Suprapubic skin (tissue), 4 donors: ENCODE measurements at places on chromosomes 3 and 15. TPM values are rescaled to one million over a fixed set of nuclear protein-coding genes. Genes with fewer than 3 reads are reported as not detected.
A peak's percentile ranks its signal among the peaks of the same experiment; 100 is the strongest.

The TMIE gene
- total RNA-seq = 0.59 TPM

GRCh38 chr15:32641517-32642059 lies at the start of gene SCG5:
Gene SCG5 (plus strand): TSS chr15:32641710. CDS start chr15:32643593, 1,883 bp downstream.
- H3K27me3 ChIP-seq = peaks cover 6% of the 10 kb centered on the region
- peak within 1 kb of the TSS; percentile 23 for H3K4me3 ChIP-seq
- H3K36me3 ChIP-seq = no peaks in the 10 kb centered on the region
- no peak within 1 kb of the TSS for H3K27ac ChIP-seq
- DNase-seq = no peak

GRCh38 chr3:56799251-56799882 lies 2.4 kb downstream of the ARHGEF3 start:
- no peaks in the 10 kb centered on the region for H3K27me3 ChIP-seq
- DNase-seq = no peak
- H3K36me3 ChIP-seq = no peaks in the 10 kb centered on the region
- peaks cover 58% of the 10 kb centered on the region for H3K4me1 ChIP-seq
- H3K4me3 ChIP-seq = peak overlapping the region; percentile 39

The UROC1 gene
- not detected for total RNA-seq

DNA sequence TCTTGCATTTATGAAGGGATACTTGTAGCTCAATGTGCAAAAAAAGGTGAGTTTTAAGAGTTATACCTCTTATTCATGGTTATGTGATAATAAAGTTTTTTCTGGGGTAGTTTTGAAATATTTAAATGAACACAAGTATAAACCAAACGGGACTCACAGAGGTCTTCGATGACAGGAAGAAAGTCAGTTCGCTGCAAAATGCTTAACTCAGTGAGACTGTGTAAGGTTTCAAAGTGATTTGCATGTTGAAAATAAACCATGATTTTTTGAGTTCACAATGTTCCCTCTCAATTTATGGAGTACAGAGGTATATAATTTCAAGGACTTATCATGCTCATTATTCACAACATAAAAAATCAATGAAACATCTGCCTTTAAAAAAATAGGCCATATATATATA lies 36.3 kb upstream of the MYH15 start:
- H3K4me3 ChIP-seq = no peak overlapping the region
- DNase-seq = no peak
- H3K36me3 ChIP-seq = no peaks in the 10 kb centered on the region
- H3K27me3 ChIP-seq = no peaks in the 10 kb centered on the region

GRCh38 chr3:141253326-141253725 lies 21.7 kb downstream of the PXYLP1 start:
- no peaks in the 10 kb centered on the region for H3K27me3 ChIP-seq
- H3K27ac ChIP-seq = no peak overlapping the region
- no peaks in the 10 kb centered on the region for H3K36me3 ChIP-seq

DNA sequence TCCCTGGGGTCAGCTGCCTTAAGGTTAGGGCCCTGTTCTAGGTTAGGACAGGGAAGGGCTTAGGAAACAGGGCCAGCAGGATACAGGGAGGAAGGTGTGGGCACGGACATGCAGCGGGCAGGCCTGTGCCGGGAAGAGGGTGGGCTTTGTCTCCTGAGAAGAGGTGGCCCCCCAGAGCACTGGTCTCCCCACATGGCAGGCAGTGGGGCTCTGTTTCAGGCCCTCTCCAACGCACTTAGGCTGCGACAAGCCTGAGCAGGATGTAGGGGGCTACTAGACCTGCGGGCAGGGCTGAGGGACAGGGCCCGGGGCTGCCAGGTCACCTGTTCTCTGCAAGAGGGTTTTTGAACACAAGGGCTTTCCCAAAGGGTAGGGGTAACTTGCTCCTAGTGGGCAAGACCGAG lies 33.5 kb downstream of the KLF13 start:
- peak overlapping the region; percentile 91 for H3K27ac ChIP-seq
- peaks cover 99% of the 10 kb centered on the region for H3K4me1 ChIP-seq
- H3K36me3 ChIP-seq = peaks cover 3% of the 10 kb centered on the region

- H3K4me1 ChIP-seq = peaks cover 51% of the 10 kb centered on the region
- no peaks in the 10 kb centered on the region for H3K27me3 ChIP-seq
- DNase-seq = no peak
These were observed 21.2 kb downstream of the STARD5 start for GRCh38 chr15:81302701-81303109.

The IGF2BP2 gene
- 7.6 TPM for total RNA-seq

The MFN1 gene
- total RNA-seq = 97.0 TPM

DNA sequence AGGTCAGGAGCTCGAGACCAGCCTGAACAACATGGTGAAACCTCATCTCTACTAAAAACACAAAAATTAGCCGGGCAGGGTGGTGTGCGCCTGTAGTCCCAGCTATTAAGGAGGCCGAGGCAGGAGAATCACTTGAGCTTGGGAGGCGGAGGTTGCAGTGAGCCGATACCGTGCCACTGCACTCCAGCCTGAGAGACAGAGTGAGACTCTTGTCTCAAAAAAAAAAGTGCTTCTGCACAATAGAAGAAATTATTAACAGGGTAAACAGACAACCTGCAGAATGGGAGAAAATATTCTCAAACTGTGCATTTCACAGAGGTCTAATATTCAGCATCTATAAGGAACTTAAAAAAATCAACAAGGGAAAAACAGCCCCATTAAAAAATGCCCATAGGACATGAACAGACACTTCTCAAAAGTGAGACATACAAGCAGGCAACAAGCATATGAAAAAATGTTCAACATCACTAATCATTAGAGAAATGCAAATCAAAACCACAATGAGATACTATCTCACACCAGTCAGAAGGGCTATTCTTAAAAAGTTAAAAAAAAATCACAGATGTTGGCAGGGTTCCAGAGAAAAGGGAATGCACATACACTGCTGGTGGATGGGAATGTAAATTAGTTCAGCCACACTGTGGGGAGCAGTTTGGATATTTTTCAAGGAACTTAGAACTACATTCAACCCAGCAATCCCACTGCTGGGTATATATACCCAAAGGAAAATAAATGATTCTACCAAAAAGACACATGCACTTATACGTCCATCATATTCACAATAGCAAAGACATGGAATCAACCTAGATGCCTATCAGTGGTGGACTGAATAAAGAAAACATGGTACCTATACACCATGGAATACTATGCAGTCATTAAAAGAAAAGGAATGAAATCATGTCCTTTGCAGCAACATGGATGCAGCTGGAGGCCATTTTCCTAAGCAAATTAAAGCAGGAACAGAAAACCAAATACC lies 75.5 kb downstream of the MSL2 start:
- H3K27me3 ChIP-seq = no peaks in the 10 kb centered on the region
- peaks cover 11% of the 10 kb centered on the region for H3K36me3 ChIP-seq
- H3K4me3 ChIP-seq = no peak overlapping the region
- no peak overlapping the region for H3K27ac ChIP-seq

- H3K27ac ChIP-seq = no peak overlapping the region
- H3K4me1 ChIP-seq = peaks cover 8% of the 10 kb centered on the region
- H3K27me3 ChIP-seq = no peaks in the 10 kb centered on the region
- DNase-seq = peak; percentile 65
These were observed 171.8 kb upstream of the WNT5A start for GRCh38 chr3:55658690-55659562.

GRCh38 chr3:31291818-31292217 lies 240.9 kb upstream of the STT3B start:
- H3K4me1 ChIP-seq = peaks cover 21% of the 10 kb centered on the region
- no peak overlapping the region for H3K4me3 ChIP-seq
- no peaks in the 10 kb centered on the region for H3K36me3 ChIP-seq
- no peaks in the 10 kb centered on the region for H3K27me3 ChIP-seq

The VILL gene
- 16.7 TPM for total RNA-seq

DNA sequence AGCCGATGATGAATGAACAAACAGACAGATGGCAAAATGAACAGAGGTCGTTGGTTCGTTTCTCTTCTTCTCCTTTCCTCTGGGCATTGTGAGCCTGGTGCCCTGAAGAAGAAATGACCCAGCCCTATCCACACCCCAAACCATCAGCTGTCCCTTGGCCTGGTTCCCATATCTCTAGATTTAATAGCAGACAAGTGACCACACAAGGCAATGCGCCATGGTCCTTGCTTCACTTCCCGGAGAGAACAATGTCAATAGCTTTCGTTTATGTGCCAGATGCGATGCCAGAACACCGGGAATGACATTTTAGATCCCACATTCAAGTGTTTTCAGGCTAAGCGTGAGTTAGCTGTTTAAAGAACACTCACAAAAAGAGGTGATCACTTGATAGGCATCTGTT lies 17.7 kb downstream of the POC1A start:
- H3K4me1 ChIP-seq = peaks cover 14% of the 10 kb centered on the region
- no peak for DNase-seq
- H3K27me3 ChIP-seq = no peaks in the 10 kb centered on the region

GRCh38 chr3:131688370-131688769 lies 185.6 kb upstream of the MRPL3 start:
- H3K4me1 ChIP-seq = no peaks in the 10 kb centered on the region
- H3K27me3 ChIP-seq = no peaks in the 10 kb centered on the region
- DNase-seq = no peak
- no peak overlapping the region for H3K4me3 ChIP-seq
- H3K36me3 ChIP-seq = no peaks in the 10 kb centered on the region

- H3K4me3 ChIP-seq = no peak overlapping the region
- no peaks in the 10 kb centered on the region for H3K27me3 ChIP-seq
- no peak for DNase-seq
- no peaks in the 10 kb centered on the region for H3K36me3 ChIP-seq
- H3K4me1 ChIP-seq = peaks cover 6% of the 10 kb centered on the region
These were observed 23.3 kb downstream of the TF start for GRCh38 chr3:133769536-133769935.

- no peaks in the 10 kb centered on the region for H3K4me1 ChIP-seq
- DNase-seq = no peak
- H3K4me3 ChIP-seq = no peak overlapping the region
- H3K27me3 ChIP-seq = no peaks in the 10 kb centered on the region
- H3K27ac ChIP-seq = no peak overlapping the region
These were observed 20.6 kb upstream of the TEX55 start for GRCh38 chr3:119125342-119125741.

DNA sequence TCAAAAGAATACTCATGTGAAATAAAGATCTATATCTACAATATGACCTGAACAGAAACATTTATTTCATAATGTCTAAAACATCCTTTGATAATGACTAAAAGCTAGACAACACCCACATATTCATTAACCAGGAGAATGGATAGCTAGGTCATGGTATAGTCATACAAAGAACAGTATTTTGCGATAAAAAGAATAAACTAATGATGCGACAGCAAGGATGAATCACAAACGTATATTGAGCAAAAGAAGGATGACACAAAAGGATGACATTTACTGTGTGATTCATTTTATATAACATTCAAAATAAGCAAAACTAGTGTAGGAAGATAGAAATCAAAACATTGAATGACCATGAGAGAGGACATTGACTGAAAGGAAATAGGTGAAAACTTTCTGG lies 1233.1 kb downstream of the OTOL1 start:
- no peak overlapping the region for H3K4me3 ChIP-seq
- no peaks in the 10 kb centered on the region for H3K27me3 ChIP-seq
- H3K27ac ChIP-seq = no peak overlapping the region
- DNase-seq = no peak
- no peaks in the 10 kb centered on the region for H3K4me1 ChIP-seq

- no peak overlapping the region for H3K4me3 ChIP-seq
- peaks cover 9% of the 10 kb centered on the region for H3K4me1 ChIP-seq
- DNase-seq = no peak
- no peaks in the 10 kb centered on the region for H3K27me3 ChIP-seq
- no peaks in the 10 kb centered on the region for H3K36me3 ChIP-seq
These were observed 274.9 kb upstream of the TGFBR2 start for GRCh38 chr3:30331519-30331918.

The KNG1 gene
- total RNA-seq = not detected

DNA sequence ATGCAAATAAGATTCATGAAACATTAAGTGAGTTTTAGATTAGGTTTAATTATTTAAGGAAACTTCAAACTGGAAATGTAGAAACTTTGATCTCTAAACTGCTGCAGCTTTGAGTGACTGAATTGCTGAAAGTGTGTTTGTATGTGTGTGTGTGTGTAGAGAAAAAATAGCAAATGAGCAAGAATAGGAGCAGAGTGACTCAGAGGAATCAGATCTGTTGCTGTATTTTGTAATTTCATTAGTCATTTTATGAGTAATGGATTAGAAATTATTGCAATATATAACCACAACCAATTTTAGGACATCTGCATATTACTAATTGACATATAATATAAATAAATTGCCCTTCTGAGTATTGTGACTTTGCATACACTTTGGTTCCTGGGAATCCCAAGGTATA lies 52.8 kb upstream of the SLC9A9 start:
- H3K27ac ChIP-seq = no peak overlapping the region
- no peak overlapping the region for H3K4me3 ChIP-seq
- no peaks in the 10 kb centered on the region for H3K27me3 ChIP-seq
- DNase-seq = no peak
- no peaks in the 10 kb centered on the region for H3K36me3 ChIP-seq
- H3K4me1 ChIP-seq = peaks cover 6% of the 10 kb centered on the region

The GCHFR gene
- total RNA-seq = 44.7 TPM

The PP2D1 gene
- total RNA-seq = not detected

- no peaks in the 10 kb centered on the region for H3K27me3 ChIP-seq
- no peak overlapping the region for H3K4me3 ChIP-seq
- no peak overlapping the region for H3K27ac ChIP-seq
- DNase-seq = no peak
These were observed 37.5 kb upstream of the RFX7 start for GRCh38 chr15:56281145-56281544.

GRCh38 chr15:56168394-56168793 lies 75.3 kb downstream of the RFX7 start:
- H3K4me3 ChIP-seq = no peak overlapping the region
- peaks cover 7% of the 10 kb centered on the region for H3K36me3 ChIP-seq
- DNase-seq = no peak
- no peak overlapping the region for H3K27ac ChIP-seq
- no peaks in the 10 kb centered on the region for H3K4me1 ChIP-seq
- no peaks in the 10 kb centered on the region for H3K27me3 ChIP-seq

GRCh38 chr3:39721076-39721475 lies 88.3 kb upstream of the MYRIP start:
- no peaks in the 10 kb centered on the region for H3K27me3 ChIP-seq
- no peak overlapping the region for H3K4me3 ChIP-seq
- H3K36me3 ChIP-seq = no peaks in the 10 kb centered on the region
- no peak for DNase-seq
- H3K27ac ChIP-seq = no peak overlapping the region
- H3K4me1 ChIP-seq = no peaks in the 10 kb centered on the region

The NOX5 gene
- not detected for total RNA-seq

GRCh38 chr3:193794002-193794881 lies 201.2 kb downstream of the OPA1 start:
- H3K27me3 ChIP-seq = no peaks in the 10 kb centered on the region
- H3K27ac ChIP-seq = no peak overlapping the region
- DNase-seq = no peak
- peaks cover 17% of the 10 kb centered on the region for H3K4me1 ChIP-seq
- no peak overlapping the region for H3K4me3 ChIP-seq
- no peaks in the 10 kb centered on the region for H3K36me3 ChIP-seq

GRCh38 chr3:148943506-148944205 lies 47.7 kb upstream of the GYG1 start:
- no peaks in the 10 kb centered on the region for H3K4me1 ChIP-seq
- H3K36me3 ChIP-seq = no peaks in the 10 kb centered on the region
- H3K27me3 ChIP-seq = no peaks in the 10 kb centered on the region

The STRA6 gene
- 0.39 TPM for total RNA-seq
